ENCODE measurements at places on chromosomes 11 and 22. TPM values are rescaled to one million over a fixed set of nuclear protein-coding genes. Genes with fewer than 3 reads are reported as not detected.

Gene SHANK3
- total RNA-seq = 6.0 TPM

Gene OR52N4
- total RNA-seq = not detected

Gene C22orf23
- 0.54 TPM for total RNA-seq

Gene PDE2A
- 3.4 TPM for total RNA-seq

Gene OR9Q1
- not detected for total RNA-seq

Gene OR51B4
- total RNA-seq = not detected

Gene RIMBP3B
- 0.19 TPM for total RNA-seq

Gene SCGB1A1
- not detected for total RNA-seq

Gene CARD16
- not detected for total RNA-seq

Gene GP1BB
- total RNA-seq = not detected

Gene CELSR1
- 12.2 TPM for total RNA-seq

Gene GUCY1A2
- total RNA-seq = 1.9 TPM

Gene MRPL49
- total RNA-seq = 54.0 TPM

Gene BACE1-AS
- total RNA-seq = 14.9 TPM

Gene ANGPTL5
- not detected for total RNA-seq

Gene TAGLN
- total RNA-seq = 301 TPM

Gene CNTF
- total RNA-seq = 1.5 TPM

Gene MS4A3
- not detected for total RNA-seq

Gene RBMXL2
- not detected for total RNA-seq

Gene RBM14
- 142 TPM for total RNA-seq

Gene PRDX5
- total RNA-seq = 201 TPM

All from H1 (cell line).